ENCODE measurements at places on chromosomes 3 and 15.

GRCh38 chr3:60219501-60219900 lies 1031.8 kb downstream of the FHIT start:
- DNase-seq: no peak

- no peak for DNase-seq
Measured at GRCh38 chr3:179551349-179552105, 11.2 kb upstream of the ACTL6A start.

GRCh38 chr3:57062101-57062631 lies 1.7 kb downstream of the SPATA12 start:
- DNase-seq: no peak

DNA sequence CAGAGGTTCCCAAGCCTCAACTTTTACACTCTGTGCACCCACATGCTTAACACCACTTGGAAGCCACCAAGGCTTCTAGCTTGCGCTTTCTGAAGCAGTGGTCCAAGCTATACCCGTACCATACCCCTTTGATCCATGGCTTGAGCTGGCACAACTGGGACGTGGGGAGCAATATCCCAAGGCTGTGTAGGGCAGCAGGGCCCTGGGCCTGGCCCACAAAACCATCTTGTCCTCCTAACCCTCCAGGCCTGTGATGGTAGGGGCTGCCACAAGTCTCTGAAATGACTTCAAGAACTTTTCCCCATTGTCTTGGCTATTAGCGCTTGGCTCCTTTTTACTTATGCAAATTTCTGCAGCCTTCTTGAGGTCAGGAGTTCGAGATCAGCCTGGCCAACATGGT lies 16.0 kb upstream of the PSMA4 start:
- DNase-seq: no peak

GRCh38 chr15:87799838-87800237 lies 456.7 kb downstream of the NTRK3 start:
- no peak for DNase-seq

GRCh38 chr3:13042127-13042701 lies 31.0 kb downstream of the IQSEC1 start:
- DNase-seq: no peak

GRCh38 chr3:106007512-106007911 lies 138.7 kb upstream of the CBLB start:
- no peak for DNase-seq

- DNase-seq: no peak
Measured at GRCh38 chr3:155495387-155495786, 201.9 kb upstream of the STRIT1 start.

DNA sequence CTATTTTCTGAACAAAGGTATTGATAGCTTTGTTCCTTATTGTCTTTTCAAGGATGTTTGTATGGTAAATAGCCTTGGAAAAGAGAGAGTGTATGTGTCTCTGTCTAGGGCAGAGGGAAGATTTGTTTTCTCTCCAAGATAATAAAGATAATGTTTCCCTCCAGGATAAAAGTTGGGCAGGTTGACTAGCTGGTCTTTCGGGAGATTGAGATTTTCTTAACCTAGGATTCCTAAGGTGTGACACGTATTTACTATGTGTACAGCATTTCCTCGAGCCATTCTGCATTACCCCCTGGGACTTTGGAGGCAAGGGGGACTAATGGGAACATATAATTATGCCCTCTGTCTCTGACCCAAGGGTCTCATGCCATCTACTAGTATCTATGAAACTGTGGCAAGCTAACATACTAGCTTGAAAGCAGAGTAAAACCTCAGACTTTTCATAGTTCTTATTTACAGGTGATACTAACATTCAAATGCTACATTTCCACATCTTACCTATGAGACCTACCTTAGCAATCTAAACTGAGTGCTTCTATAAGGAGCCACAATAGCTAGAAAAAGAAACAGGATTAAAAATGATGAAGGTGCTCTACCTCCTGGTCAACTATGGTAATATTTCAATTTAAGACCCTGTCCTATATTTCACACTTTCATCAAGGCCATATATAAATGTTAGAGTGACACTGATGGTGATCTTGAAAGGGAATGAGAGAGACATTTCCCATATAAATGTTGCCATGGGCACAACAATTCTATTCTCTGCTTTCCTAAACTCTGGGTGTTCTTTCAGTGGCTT lies 252.9 kb upstream of the CBLB start:
- DNase-seq: no peak

GRCh38 chr3:9791790-9792404 lies 376 bp downstream of the TADA3 start:
- DNase-seq: no peak

DNA sequence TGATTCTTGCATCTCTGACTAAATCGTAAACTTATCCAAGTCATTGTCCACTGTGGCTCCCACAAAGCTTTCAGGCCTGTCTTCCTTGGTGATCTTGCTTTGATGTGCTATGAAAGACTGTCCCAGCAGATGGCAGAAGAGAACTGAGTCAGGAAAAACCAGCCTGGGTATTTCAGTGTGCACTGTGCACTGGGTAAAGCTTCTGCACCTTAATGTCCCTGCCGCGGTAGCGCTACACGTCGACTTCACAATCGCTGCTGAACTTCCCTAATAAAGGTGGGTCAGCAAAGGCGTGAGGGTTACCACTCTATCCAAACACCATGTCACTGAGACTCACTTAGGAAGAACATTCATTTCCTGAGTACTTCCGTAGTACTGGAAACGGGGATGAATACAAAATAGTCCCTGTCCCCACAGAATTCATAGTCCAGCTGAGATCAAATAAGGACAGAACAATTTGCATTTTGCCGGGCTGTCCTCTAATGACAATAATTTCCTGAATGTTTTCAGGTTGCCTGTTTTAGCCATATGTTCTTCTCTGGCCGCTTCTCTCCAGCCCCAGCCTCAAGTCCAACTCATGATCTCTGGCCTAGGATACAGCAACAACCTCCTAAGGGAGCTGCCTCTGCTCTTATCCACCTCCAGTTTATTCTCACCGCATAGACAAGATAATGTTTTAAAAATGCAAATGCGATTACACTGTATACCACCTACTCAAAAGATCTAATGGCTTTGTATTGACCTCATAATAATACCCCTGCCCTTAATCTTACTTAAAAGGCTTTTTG lies 83.6 kb upstream of the AKAP13 start:
- DNase-seq: peak; percentile 25

- no peak for DNase-seq
Measured at GRCh38 chr3:153442386-153442785, 280.4 kb downstream of the RAP2B start.

DNA sequence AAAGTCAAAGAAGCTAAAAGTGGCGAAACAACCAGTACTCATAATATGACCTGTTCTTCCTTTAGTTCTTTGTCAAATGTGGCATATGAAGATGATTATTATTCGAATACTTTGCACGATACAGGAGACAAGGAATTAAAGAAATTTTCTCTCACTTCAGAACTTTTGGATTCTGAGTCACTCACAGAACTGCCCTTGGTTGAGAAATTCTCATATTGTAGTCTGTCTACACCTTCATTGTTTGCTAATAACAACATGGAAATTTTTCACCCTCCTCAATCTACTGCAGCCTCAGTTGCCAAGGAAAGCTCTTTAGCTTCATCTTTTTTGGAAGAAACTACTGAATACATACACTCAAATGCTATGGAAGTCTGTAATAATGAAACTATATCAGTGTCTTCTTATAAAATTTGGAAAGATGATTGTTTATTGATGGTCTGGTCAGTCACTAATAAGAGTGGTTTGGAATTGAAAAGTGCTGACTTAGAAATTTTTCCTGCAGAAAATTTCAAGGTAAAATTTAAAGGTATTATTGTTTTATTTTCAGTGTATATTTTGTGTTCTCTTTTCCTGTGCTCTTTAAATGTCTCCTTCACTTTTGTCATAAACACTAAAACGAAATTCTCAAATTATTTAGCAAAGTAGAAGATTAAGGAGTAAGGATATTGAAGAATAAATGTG lies 89.0 kb downstream of the AP4E1 start:
- no peak for DNase-seq

- DNase-seq: no peak
Measured at GRCh38 chr3:113695431-113695785, 1.0 kb downstream of the USF3 start.

DNA sequence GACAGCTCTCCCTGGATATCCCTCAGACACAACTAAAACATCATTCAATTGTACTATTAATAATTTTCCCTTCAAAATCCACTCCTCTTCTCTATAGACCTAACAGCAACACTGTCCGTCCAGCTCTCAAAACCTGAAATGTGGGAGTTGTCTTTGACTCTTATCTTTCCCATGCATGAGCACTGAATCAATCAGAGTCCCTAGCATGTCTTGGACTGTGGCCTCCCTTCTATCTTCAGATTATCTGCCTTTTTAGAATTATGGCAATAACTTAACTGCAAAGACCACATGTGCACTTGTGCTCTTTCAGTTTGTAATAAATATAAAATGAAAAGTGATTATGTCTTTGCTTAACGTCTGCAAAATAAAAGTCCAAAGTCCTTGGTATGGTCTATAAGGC lies 107.0 kb downstream of the UBE3A start:
- no peak for DNase-seq

- no peak for DNase-seq
Measured at GRCh38 chr3:152127058-152127457, 141.7 kb upstream of the MBNL1 start.

DNA sequence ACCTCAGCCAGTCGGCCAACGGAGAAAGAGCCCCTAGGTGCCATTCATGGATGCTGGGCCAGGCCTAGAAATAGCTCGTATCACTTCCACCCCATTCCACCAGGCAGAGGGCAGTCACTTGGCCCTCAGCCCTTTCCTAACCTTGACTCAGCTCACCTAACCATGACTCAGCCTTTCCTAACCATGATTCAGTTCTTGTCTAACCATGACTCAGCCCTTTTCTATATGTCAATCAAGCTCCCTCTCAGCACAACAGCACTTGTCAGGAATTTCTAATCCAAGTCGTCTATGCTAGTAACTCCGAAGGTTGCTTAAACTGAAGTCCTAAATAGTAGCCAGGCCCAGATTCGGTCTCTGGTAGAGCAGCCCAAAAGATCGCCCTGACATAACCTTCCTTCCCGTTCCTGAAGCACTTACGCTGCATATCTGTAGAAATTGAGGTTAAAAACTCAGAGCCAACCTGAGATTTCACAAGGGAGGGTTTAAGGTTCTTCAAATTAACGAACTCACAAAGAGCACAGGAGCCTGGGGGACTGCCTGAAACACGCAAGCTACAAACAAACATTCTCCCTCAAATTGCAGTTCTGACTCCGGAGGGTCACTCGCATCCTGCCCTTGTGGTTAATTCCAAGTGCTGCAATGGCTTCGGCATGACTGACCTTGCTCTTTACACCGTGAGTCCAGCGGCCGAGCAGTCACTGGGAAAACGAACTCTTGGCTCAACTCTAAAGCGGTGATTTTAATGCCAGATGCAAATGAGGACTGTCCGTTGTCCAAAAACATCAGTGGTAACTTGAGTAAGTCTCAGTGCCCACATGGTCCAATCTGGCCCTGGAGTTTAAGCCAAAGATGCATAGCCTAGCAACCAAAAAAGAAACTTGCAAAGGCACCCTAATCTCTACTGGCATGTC lies 99.9 kb downstream of the ADAMTS17 start:
- DNase-seq: no peak

- no peak for DNase-seq
Measured at GRCh38 chr3:99878005-99878404, 60.3 kb downstream of the CMSS1 start.

GRCh38 chr15:100779331-100780207 lies 100.1 kb upstream of the ALDH1A3 start:
- no peak for DNase-seq

DNA sequence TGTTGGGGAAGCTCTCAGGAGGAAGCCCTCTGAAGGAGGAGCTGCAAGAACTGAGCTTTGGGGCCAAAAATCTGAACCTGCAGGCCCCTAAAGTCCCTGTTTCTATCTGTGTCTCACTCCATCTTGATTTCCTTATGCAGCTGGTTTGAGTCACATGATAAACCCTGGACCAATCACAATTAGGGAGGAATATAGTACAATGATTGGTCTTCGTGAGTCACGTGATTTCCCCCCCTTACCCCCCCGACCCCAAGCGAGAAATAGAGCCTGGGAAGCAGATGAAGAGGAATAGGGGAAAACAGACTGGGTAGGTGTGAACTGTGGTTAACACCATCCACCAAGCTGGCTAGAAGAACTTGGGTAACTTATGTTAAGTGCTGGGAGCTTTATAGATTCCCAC lies 12.9 kb downstream of the CRABP1 start:
- DNase-seq: no peak

DNA sequence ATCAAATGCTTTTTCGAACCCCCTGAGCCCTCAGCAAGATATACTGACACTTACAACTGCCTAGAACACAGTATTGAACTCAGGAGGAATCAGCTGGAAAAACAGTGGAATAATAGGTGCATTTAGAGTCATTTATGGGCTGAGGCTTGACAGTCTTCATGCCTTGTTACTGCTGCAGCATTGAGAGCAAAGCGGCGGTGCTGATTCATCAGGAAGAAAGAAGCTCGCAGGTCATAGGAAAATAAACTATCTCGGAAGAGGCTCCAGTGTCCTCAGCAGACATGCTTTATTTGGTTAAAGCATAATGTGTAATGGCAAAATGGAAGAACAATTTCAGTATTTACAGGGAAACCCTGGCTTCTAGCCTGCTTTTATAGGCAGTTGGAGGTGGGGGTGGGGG lies 30.1 kb upstream of the NEO1 start:
- no peak for DNase-seq

GRCh38 chr15:31337352-31338031 lies 10.9 kb downstream of the KLF13 start:
- DNase-seq: no peak

DNA sequence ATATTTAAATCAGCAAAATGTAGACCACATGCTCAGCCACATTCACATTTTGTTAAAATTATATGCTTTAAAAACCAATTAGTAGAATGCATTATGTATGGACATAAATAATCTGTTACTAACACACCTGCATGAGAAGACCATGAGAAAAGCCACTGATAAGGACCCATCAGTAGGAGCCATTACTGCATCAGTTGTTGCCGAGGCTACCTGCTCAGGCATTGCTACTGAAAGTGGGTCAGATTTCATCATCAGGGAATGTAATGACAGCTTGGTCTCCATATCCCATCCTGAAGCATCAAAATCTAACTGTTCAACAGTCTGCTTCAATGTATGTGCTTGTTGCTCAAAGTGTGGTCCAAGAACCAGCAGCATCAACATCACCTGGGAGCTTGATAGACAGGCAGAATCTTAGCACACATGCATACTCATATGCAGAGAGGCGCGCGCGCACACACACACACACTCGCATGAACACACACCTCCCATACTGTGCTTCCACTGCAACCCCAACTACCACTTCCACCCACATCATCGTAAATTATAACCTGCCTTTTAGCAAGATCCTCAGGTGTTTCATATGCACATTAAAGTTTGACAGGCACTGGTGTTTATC lies 72.4 kb upstream of the FOXB1 start:
- DNase-seq: no peak

- DNase-seq: no peak
Measured at GRCh38 chr15:82003916-82004315, 41.9 kb downstream of the MEX3B start.

DNA sequence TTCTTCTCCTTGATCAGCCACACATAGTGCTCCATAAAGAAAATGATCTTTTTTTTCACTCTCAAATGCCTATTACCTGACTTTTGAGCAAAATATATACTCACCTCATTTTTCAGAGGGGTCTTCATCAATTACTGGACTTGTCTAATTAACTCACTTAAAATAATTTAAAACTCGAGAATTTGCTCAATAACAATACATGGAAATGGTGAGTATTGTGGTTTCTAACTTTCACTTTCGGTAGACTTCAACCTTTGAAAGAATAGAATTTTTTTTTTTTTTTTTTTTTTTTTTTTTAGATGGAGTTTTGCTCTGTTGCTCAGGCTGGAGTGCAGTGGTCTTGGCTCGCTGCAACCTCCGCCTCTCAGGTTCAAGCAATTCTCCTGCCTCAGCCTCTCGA lies 17.7 kb upstream of the EPHB1 start:
- DNase-seq: no peak

- DNase-seq: no peak
Measured at GRCh38 chr3:49012441-49013017, 5.3 kb downstream of the WDR6 start.
